ENCODE measurements at places on chromosomes 11 and 22.

DNA sequence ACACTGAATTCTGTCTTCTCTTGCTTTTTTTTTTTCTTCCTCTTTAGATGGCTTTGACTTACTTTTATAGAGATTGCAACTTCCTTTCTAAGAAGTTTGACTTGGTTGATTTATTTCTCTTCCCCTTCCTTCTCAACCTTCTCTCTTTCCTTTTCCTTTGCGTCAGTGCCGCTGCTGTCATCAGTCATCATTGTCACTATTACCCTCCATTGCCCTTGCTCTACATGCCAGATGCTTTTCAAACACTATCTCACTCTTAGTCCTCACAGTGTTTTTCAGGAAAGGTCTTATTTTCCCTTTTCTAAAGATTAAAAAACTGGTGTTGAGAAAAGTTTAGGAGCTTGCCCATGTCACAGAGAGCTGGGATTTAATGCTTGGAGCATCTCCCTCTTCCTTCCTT, 74.7 kb upstream of the C11orf87 start:
- DNase-seq = no peak

DNA sequence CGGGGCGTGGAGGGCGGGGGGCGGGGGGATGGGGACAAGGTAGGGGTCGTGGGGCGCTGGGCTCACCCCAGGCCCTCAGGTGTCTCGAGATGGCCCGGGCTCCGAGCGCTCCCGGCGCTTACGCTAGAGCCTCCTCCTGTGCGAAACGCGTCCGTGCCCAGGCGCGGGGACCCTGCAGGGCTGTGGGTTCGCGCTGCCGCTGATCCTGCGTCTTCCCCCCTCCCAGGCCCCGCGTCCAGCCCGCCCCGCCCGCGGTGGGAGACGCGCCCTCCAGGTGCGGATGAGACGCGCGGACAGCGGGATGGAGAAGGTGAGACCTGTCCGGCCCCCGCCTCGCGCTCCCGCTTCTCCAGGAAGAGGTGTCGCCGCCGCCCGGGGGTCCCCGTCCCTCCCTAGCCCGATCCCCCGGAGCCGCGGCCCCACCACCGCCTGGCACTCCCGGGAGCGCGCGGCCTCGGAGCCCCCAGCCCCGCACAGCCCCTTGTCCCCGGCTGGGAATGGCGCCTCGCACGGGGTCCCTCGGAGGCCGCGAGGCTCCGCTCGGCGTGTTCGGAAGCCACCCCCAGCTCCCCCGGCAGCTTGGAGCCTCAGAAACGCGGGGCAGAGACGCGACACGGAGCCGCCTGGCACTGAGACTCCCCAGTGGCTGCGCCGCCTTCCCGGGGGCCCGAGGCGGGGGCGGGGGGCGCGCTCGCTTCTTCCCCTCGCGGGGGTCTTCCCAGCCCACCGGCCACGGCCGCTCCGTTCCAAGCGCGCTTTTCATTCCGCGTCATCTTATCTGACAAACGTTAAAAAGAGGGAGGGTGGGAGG, 27.6 kb upstream of the TOLLIP start:
- no peak for DNase-seq

DNA sequence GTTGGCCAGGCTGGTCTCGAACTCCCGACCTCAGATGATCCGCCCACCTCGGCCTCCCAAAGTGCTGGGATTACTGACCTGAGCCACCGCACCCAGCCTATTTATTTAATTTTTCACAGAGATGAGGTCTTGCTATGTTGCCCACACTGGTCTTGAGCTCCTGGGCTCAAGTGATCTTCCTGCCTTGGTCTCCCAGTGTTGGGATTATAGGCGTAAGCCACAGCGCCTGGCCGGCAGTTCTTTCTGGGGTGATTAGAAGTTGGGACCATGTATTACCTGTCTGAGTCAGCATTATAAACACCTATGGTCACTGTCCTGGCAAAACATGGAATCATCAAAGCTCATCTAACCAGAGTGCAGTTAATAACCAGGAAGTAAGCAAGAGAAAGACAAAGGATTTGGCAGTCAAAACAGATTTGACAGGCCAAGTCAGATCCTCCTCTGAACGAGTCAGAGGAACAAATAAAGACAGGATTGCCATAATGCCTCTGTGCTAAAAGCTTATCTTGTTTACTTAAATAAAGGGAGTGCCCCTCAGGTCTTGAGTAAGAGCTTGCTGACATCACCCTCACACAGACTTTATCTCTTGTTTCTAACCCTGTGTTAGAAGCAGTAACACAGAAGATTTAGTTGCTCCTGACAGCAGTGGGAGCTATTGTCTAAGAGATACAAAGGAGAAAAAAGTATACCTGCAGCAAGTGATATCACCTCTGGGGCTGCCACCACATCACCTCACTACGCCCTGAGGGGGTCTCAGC, 3.7 kb downstream of the SERPIND1 start:
- DNase-seq = no peak

DNA sequence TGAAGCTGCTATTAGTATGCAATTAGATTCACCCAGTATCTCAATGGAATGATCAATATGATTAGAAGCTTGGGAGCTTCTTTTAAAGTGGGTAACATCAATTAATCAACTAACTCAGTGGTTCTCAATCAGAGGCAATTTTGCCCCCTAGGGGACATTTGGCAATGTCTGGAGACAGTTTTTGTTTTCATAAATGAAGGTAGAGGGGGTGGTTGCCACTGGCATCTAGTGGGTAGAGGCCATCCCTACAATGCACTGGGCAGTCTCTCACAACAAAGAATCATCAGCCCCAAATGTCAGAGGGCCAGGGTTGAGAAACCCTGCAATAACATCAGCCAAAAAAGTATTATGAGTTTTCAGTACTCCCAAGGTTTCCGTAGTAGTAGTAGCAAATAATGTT, 5.9 kb upstream of the AMOTL1 start:
- no peak for DNase-seq

- DNase-seq = no peak
These were observed 13.6 kb downstream of the RNF215 start for GRCh38 chr22:30373331-30374325.

DNA sequence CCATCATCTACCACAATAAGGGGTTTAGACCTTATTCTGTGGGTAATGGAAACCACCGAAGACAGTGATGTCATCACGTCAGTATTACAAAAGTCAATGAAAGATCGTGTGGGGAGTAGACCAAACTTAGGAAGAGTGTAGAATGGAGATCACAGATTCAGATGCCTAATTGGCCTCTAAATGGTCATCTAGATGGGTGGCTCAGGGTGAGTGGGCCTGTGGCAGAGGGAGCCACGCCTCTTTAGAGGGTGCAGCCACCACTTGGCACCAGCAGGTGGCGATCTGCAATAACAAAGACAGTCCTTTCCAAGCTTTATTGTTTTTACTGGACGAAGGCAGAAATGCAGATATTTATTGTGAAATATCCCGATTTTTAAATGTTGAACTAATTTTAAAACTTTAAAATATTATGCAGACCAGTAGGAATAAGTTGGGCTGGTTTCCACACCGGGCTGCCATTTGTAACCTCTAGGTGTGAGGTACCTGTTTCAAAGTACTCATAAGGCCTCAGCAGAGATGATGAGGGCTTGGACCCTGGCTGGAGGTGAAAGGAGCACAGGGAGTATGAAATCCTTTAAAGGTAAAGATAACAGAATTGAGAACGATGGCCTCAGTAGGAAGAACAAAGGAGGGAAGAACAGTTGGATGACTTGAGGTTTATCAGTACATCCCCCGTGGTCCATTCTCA, 222.0 kb downstream of the DBX1 start:
- DNase-seq = no peak

DNA sequence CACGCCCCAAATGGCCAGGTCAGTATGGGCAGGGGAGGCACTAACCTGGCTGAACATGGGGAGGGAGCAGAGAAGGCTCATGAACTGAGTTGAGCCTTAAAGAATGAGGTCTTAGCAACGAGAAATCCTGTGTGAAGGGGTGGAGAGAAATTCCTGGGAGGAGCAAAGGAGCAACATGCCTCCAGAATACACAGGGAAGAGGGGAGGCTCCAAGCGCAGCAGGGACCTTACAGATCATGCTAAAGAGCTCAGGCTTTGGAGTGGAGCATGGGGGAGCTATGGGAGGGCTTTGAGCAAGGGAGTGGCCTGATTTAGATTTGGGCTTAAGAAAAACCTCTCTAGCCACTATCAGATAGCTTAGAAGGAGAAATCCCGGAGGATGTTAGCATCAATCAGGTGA, 88.1 kb downstream of the MN1 start:
- no peak for DNase-seq

GRCh38 chr11:2558861-2559526, 114.2 kb downstream of the KCNQ1 start:
- no peak for DNase-seq

DNA sequence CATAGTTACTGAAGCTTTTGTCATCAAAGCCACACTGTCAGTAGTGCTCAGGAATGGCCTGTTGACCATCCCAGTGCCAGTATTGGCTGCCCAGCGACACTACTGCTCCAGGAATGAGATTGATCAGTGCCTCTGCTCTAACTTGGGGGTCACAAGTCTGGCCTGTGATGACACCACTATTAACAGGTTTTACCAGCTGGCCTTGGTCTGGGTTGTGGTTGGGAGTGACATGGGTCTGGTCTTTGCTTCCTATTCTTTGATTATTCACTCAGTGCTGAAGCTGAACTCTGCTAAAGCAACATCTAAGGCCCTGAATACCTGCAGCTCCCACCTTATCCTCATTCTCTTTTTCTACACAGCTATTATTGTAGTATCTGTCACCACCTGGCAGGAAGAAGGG, 21.5 kb downstream of the OR56B4 start:
- DNase-seq = no peak

Measured in activated T-helper 1 cell treated with anti-CD3 and anti-CD28 coated beads, Interleukin-2, amount 50 U/mL, for 16 hours (primary cell).